ENCODE measurements at places on chromosomes 11 and 22.

GRCh38 chr22:27105142-27106025, 448.0 kb downstream of the MIAT start:
- DNase-seq, result no peak

DNA sequence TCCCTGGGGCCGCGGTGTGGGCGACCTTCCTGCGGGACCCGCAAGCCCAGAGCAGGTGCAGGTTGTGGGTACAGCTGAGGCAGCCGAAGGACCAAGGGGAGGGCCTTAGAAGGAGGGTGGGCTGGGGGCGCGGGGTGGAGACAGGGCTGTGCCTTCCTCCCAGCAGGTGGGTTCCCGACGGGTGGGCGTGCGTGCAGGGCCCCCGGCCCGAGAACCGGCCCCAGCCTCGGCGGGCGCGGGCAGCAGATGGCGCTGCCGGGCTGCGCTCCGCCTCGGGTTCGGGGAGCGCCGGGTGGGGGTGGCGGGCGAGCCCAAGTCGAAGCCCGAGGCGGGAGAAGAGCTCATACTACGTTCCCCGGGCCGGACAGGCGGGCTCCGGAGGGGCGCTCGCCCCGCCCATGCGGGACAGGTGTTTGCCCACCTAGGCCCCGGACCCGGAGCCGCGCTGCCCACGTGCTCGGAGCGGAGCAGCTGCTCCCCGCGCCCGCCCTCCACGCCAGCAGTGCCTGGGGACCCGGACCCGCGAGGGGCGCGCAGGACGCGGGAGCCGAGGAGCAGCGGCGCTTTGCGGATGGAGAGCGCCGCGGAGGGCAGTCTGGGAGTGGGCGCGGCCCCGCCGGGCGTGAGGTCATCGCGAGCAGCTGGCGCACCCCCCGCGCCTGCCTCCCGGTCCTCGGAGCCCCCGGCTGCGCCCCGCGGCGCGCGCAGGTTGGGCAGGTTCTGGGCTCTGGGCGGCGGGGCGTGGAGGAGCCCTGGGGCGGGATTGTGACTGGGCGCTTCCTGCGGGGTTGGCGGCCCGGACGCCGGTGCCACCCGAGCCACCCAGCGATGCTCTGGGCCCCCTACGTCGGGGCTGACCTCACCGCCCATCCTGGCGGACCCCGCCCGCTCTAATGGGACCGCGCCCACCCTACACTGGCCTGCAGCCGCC, 25.3 kb downstream of the DUSP8 start:
- no peak for DNase-seq

- DNase-seq, result no peak
Observed at GRCh38 chr11:7208391-7208790, 43.3 kb upstream of the SYT9 start.

- peak; percentile 73 for DNase-seq
Observed at GRCh38 chr11:130002352-130002845, at the start of gene PRDM10. TSS of gene PRDM10 (minus strand) at chr11:130002835. CDS start at chr11:129960964, 41,871 bp downstream.

DNA sequence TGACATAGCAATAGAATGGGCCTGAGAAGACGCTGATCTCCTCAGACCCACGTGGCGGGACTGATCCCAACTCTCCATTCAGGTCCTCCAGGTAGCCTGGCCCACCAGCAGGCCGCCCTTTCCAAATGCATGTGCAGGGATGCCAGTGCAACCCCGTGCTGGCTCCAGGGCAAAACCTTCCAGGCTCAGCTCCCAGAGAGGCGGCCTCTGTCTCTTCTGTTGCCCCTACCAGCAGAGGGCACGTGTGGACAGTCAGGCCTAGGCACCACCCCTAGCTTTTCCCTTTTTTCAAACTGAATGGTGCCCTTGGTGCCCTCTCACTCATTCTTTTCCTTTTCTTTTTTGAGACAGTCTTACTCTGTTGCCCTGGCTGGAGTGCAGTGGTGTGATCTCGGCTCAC, 121.7 kb downstream of the OSBP2 start:
- no peak for DNase-seq

- DNase-seq, result no peak
Observed at GRCh38 chr11:131884461-131885073, 514.2 kb downstream of the NTM start.

GRCh38 chr11:17391493-17392355, 3.3 kb upstream of the KCNJ11 start:
- DNase-seq, result no peak

DNA sequence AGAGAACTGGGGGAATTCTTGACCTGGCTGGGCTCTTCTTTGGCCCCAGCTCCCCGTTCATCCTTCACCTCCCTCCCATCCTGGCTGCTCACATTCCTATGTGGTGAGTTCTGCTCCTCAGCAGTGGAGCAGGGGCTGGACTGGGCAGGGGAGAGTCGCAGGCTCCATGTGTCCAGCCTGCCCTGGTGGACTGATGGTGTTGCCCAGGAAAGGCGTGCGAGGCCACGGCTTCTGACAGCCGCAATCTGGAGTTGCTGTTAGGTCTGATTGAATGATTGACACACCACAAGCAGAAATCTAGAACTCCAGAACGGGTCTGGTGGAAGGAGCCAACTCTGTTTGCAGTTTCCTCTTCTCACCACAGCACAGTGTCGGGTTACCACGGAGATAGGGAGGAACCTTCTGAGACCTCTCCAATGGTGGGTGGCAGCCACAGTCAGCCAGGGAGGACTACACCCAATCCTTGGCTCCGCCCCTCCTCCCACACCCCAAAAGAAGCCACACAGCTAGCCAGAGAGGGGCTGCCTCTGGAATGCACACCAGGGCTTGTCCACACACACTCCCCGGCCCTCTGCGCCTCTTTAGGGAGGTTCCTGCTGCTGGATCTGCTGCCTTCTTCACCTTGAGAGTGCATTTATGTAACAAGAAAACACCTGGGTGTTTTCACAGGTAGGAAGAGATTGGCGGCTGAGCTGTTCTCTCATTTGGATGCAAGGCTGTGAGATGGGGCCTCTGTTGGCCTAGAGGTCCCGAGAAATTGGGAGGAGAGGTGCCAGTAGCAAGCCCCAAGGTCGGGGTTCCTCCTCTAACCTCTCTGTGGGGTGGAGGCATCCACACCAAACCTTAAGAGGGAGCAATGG, 56.4 kb upstream of the CD44 start:
- peak; percentile 77 for DNase-seq

- DNase-seq, result no peak
Observed at GRCh38 chr22:24153959-24154358, 27.3 kb upstream of the SUSD2 start.

DNA sequence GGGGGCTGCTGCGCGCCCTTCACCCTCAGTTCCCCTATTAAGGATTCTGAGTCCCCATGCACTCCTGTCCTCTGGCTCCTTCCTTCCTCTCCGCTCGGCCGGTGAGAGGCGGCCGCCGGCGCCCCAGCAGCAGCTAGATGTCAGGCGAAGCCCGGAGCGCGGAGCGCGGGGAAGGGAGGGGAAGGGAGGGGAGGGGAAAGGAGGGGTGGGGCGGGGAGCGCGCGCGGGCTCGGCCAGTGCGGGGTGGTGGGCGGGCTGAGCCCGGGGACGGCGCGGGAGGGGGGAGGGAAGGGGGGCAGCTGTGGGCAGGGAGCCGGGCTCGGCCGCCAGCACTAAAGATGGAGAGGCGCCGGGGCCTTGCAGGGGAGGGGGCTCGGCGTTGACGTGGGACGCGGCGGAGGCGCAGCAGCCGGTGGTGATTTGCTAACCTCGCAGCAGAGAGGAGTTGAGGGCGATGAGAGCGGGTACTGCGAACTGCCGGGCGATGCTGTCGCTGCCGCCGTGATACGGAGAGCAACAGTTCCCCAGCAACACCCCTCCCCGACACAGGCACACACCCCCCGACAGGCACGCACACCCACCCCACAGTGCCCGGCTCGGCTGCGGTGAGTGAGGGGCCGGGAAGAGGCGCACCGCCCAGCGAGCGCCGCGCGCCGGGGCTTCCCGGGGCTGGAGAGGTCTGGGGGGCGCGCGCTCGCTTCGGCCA, at the start of gene ZBTB16:
TSS of gene ZBTB16 (plus strand) at position 434 of the 706 bp plus-strand sequence. CDS start 3,590 bp downstream, outside the sequence.
- DNase-seq, result no peak

- DNase-seq, result peak; percentile 43
Observed at GRCh38 chr22:35630387-35630793, 13.3 kb upstream of the MB start.

DNA sequence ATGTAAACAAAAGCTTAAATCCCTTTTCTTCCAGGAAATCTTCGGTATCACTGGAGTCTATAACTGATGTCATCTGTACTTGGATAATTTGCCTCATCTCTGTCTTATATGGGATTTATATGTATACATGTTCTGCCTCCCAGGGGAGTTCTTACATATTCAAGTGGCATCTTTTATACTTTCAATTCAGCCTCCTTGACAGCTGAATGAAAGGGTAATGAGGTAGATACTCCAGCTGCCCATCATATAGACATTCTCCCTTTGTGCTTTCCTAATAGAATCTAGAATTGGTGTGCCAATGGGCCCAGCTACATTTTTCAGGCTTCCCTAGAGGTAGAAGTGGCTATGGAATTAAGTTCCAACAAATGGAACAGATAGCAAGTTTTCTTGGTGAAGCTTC, 223.8 kb downstream of the LRRC4C start:
- no peak for DNase-seq

- DNase-seq, result peak; percentile 88
Observed at GRCh38 chr22:45905924-45906865, 70.8 kb downstream of the WNT7B start.

GRCh38 chr11:77441426-77441825, 32.5 kb downstream of the PAK1 start:
- no peak for DNase-seq

- DNase-seq, result no peak
Observed at GRCh38 chr11:57474803-57475115, 14.4 kb downstream of the RTN4RL2 start.

DNA sequence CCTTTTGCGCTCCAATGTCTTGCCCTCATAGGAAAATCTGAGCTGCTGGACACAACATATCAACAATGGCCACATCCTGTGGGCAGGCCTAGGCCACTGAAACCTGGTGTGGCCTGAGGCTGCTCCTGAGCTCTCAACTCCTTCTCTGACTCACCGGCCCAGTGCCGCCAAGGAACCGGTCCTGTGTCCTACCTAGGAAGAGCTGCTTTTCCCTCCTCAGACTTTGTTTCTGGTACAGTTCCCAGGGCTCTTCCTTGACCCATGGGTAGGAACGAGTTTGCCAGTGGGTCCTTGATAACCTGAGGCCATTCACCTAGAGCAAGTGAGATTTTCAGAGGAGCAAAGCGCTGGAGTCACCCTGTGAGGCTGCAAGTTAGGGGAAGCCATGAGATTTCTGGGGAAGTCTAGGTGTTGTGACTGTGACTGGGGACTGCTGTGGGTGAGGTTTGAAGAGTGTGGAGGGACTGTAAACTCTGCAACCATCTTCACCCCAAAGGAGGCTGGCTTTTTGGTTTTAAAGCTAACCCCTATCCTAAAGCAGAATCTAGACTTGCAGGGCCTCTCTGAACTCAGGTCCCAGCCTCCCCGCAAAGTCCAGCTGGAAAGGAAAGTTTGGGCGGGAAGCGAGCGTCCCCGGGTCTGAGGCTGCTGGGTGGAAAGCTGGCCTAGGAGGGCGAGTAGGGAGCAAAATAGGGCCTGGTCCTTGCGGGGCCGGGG, 12.0 kb upstream of the PAX6 start:
- no peak for DNase-seq

DNA sequence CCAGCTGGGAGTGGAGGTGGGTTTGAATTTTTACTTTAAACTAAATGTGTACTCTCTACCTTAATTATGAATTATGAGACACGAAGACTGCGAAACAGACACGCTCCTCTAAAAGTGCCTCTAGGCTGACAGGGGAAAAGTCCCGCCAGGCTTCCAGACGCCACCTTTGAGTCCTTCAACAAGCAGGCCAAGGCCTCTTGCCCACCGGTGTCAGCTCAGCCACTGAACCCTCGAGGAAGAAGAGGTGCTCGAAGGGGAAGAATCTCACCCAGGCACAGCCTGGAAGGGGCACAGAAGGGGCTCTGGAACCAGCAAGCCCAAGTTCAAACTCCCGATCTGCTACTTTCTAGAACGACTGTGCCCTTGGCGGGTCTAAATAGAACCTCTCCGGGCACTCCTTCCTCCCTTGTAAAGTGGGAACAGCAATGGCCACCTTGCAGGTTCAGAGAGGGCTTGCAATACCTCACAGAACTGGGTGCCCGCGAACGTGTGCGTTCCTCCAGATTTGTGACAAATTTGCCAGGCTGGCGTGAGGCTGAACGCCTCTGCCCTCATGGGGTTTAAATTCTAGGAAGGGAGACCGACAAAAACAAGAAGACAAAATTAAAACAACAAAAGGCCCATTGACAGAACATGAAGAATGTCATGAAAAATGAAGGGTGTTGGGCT, 158.5 kb upstream of the GRK3 start:
- no peak for DNase-seq
